PC-9 (cell line): ENCODE measurements at places on chromosomes 5 and 9. TPM values are rescaled to one million over a fixed set of nuclear protein-coding genes. Genes with fewer than 3 reads are reported as not detected.
A peak's percentile ranks its signal among the peaks of the same experiment; 100 is the strongest.

FGFR4 gene
- 14.7 and 16.7 TPM in 2 replicates for total RNA-seq

CCL27 gene
- total RNA-seq = 0.44 and 0.98 TPM in 2 replicates

C9orf50 gene
- 0.38 TPM in 1 of 2 replicates, not detected in the other for total RNA-seq

LEAP2 gene
- 4.4 and 4.5 TPM in 2 replicates for total RNA-seq

DNA sequence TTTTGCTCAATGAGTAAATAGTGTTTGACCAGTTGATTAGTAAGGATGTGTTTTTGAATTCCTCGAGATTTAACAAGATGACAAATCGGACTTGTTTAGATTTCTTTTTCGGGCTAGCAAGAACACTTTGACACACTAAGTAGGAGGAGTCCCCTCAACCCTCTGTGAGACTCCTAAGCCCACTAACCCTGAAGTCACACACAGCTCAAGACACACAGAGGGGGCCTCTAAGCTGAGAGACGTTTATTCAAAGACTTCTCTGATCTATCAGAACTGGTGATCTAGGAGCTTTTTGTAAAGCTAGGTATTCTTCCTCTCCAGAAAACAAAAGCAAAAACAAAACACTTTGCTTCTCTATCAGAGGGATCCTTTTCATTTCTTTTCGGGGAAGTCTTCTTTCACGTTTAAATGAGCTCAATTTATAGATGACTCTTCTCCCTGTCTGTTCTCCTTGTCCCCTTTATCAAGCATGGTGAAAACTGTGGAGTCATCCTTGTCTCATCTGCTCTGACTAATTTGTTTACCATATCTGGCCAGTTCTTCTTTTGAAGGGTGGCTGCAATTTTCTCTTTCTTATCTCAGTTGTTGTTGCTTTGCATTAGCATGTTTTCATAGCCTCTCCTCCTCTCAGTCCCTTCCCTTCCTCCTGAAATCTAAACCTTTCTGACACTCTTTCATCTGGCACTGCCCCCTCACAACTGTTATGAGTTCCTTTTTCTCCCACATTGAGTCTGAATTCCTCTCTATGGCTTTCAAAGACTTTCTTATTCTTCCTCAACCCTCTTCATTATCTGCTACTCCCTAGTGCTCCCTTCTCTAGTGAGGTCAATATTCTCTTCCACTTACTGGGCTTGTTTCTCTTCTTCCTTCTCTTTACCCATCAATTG lies 68.5 kb upstream of the RAI14 start:
- DNase-seq = no peak
- peak overlapping the region; percentile 51 for H3K4me3 ChIP-seq
- no peaks in the 10 kb centered on the region for H3K36me3 ChIP-seq
- H3K27me3 ChIP-seq = no peaks in the 10 kb centered on the region

- no peaks in the 10 kb centered on the region for H3K36me3 ChIP-seq
- no peaks in the 10 kb centered on the region for H3K4me1 ChIP-seq
- H3K27ac ChIP-seq = no peak overlapping the region
- no peak overlapping the region for H3K4me3 ChIP-seq
Measured at GRCh38 chr9:135512241-135512603, 9.0 kb upstream of the LCN1 start.

DNA sequence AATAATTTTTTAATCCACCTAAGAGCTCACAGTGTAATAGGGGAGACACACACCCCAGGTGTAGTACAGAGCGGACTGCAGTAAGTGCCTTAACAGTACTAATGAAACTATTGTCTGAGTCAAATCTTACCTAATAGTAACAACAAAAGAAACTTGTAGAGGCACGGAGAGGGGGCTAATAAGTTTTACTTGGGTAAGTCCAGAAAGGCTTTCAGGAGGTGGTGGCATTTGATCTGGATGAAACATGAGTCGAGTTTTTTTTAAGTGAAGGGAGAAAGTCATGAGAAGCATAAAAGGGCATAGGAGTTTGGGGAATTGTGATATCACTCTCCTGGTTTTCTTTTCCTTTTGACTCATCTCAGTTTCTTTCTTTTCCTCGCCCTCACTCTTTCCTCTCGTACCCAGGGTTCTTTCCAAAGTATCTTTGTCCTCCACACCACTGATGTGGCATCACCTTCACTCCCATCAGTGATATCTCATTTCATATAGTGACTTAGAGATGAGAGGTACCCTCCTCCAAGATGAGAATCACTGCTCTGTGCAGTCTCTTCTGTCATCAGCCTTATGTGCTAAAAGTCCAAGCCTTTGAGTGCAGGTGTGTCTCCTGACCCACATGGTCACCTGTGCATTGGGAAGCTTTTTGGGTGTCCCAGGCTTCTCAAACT lies 2.0 kb downstream of the CTNNA1 start:
- H3K36me3 ChIP-seq = peaks cover 20% of the 10 kb centered on the region
- DNase-seq = no peak
- H3K27ac ChIP-seq = peak overlapping the region; percentile 74
- H3K4me3 ChIP-seq = peak overlapping the region; percentile 60

DNA sequence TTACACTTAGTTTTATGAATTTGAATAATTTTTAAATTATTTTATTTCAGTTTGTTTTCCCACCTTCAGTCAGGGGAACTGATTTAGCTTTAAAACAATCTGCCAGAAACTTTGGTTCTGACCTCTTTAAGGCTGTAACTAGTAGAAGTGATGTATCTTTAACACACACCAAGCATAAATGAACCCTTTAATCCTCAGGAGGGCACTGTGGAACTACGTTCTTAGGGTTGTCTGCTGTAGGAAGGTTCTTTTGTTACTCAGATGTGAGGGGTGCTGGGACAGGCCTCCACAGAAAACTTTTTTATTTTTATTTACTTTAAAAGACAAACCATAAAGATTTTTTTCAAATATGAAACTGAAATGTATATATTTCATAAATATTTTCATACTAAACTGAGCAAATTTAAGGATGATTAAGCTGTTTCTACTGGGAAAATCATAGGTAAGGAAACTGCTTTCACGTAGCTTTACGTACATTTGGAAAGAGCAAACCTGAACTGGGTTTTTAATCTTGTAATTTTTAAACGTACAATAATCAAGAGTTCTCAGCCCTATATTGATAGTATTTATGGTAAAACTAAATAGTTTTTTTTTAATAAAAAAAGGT lies 5.3 kb downstream of the KLF4 start:
- no peaks in the 10 kb centered on the region for H3K27me3 ChIP-seq
- 0 out of 2 replicates have a peak overlapping the region, but pooled peaks have one; percentile 50 for H3K27ac ChIP-seq

GRCh38 chr9:97437051-97437600 lies 25.2 kb downstream of the TDRD7 start:
- no peak overlapping the region for H3K4me3 ChIP-seq
- no peak for DNase-seq
- no peaks in the 10 kb centered on the region for H3K27me3 ChIP-seq
- peaks cover 13% of the 10 kb centered on the region for H3K4me1 ChIP-seq
- peaks cover 4% of the 10 kb centered on the region; the same call in 1 of the 2 replicates for H3K36me3 ChIP-seq
- H3K27ac ChIP-seq = no peak overlapping the region

DNA sequence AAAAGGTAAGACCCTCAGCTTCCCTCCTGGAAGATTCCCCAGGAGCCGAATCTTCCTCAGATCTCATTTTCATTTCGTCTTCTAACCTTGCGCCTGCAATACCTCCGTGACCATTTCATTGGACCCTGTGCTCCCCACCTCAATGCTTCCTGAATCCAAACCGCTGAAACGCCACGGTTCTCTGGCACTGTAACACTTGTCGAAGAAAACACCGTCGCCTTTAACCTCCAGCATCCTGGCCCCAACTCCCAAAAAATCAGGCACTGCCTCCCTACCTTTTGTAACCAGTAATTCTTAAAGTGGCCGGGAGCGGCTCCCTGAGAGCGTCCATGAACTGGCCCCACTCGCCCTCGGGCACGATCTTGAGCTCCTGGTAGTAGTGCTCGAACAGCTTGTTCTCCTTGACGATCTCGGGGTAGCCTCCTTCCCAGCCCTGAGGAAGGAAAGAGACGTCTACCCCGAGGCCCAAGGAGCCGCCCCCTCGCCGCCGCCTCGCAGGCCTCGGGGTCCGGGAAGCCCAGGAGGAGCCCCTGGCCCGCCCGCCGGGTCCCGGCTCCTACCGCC lies 438 bp downstream of the NSUN2 start:
- H3K4me3 ChIP-seq = peak overlapping the region; percentile 72
- no peaks in the 10 kb centered on the region for H3K27me3 ChIP-seq
- peak overlapping the region; percentile 83 for H3K27ac ChIP-seq
- peaks cover 43% of the 10 kb centered on the region for H3K36me3 ChIP-seq
- no peak for DNase-seq
- peaks cover 22% of the 10 kb centered on the region for H3K4me1 ChIP-seq

- H3K4me1 ChIP-seq = peaks cover 10% of the 10 kb centered on the region; the same call in 1 of the 2 replicates
- H3K27me3 ChIP-seq = no peaks in the 10 kb centered on the region
- H3K36me3 ChIP-seq = no peaks in the 10 kb centered on the region
- peak; percentile 3 for DNase-seq
- no peak overlapping the region for H3K4me3 ChIP-seq
Measured at GRCh38 chr9:87324613-87325194, 173.0 kb upstream of the DAPK1 start.

DNA sequence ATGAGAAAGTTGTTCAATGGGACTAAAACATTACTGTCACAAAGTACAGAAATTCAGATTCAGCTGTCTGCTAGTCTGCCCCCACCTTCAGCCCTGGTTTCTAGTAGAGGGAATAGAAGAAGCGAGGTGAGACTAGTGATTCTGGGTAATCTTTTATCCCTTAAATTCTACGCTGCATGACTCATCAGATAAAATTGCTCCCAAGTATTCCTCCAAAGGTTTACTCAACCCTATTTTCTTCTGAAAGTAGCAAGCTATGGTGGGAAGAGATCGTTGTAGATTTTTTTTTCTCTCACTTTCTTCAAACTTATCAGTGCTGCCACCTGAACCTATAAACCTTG lies 318.9 kb upstream of the RIOK2 start:
- no peak for DNase-seq
- H3K36me3 ChIP-seq = no peaks in the 10 kb centered on the region
- H3K27me3 ChIP-seq = no peaks in the 10 kb centered on the region
- H3K27ac ChIP-seq = no peak overlapping the region
- no peaks in the 10 kb centered on the region for H3K4me1 ChIP-seq

- H3K4me3 ChIP-seq = no peak overlapping the region
- DNase-seq = no peak
- peaks cover 14% of the 10 kb centered on the region; the same call in 1 of the 2 replicates for H3K4me1 ChIP-seq
Measured at GRCh38 chr5:143874312-143874711, 62.4 kb downstream of the HMHB1 start.

DNA sequence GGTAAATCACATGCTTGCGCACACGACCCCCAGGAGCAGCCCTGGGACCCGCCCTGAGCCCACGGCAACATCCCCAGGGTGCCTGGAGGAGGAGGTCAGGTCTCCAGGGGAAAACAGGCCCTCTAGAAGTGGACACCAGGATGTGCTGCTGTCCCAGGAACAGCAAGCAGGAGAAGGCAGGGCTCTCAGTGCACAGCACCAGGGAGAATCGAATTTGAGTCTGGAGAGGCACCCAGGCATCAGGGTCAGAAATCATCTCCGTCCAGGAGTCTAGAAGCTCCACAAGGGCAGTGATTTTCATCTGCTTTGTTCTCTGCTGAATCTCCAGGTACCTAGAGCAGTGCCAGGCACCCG lies 93.6 kb downstream of the PAX5 start:
- no peaks in the 10 kb centered on the region for H3K27me3 ChIP-seq
- DNase-seq = no peak
- no peak overlapping the region for H3K27ac ChIP-seq
- no peaks in the 10 kb centered on the region for H3K36me3 ChIP-seq
- H3K4me1 ChIP-seq = peaks cover 10% of the 10 kb centered on the region; the same call in 1 of the 2 replicates
